Activated T-cell treated with anti-CD3 and anti-CD28 coated beads, Interleukin-2, amount 50 U/mL, for 72 hours (primary cell): ENCODE measurements at places on chromosomes 4 and X. TPM values are rescaled to one million over a fixed set of nuclear protein-coding genes. Genes with fewer than 3 reads are reported as not detected.

Gene OCIAD1
- total RNA-seq, result 147 TPM

Gene SLC10A7
- total RNA-seq, result 31.9 TPM

Gene PAGE2
- total RNA-seq, result not detected

DNA sequence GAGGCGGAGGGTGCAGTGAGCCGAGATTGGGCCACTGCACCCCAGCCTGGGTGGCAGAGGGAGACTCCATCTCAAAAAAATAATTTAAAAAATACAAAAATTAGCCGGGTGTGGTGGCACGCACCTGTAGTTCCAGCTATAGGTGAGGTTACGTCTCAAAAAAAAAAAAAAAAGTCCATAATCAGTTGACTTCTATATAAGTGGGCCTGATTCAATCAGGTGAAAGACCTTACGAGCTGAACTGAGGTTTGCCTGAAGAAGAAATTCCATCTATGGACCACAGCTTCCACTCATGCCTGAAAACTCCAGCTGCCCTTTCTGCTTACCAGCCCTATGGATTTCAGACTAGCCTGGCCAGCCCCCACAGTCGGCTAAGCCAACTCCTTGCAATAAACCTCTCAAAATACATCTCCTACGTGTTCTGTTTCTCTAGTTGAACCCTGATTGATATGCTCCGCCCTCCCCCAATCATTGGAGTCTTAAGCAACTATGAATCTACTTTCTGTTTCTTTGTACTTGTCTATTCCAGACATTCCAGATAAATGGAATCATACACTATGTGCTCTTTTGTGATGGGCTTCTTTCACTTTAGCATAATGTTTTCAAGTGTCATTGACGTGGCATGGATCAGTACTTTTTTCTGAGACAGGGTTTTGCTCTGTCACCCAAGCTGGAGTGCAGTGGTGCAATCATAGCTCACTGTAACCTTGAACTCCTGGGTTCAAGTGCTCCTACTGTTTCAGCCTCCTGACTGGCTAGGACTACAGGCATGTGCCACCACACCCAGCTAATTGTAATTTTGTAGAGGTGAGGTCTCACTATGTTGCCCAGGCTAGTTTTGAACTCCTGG is 36.6 kb downstream of the SAT1 start:
- peaks cover 7% of the 10 kb centered on the region for H3K27me3 ChIP-seq
- no peaks in the 10 kb centered on the region for H3K4me1 ChIP-seq
- H3K27ac ChIP-seq, result no peak overlapping the region
- H3K4me3 ChIP-seq, result no peak overlapping the region

DNA sequence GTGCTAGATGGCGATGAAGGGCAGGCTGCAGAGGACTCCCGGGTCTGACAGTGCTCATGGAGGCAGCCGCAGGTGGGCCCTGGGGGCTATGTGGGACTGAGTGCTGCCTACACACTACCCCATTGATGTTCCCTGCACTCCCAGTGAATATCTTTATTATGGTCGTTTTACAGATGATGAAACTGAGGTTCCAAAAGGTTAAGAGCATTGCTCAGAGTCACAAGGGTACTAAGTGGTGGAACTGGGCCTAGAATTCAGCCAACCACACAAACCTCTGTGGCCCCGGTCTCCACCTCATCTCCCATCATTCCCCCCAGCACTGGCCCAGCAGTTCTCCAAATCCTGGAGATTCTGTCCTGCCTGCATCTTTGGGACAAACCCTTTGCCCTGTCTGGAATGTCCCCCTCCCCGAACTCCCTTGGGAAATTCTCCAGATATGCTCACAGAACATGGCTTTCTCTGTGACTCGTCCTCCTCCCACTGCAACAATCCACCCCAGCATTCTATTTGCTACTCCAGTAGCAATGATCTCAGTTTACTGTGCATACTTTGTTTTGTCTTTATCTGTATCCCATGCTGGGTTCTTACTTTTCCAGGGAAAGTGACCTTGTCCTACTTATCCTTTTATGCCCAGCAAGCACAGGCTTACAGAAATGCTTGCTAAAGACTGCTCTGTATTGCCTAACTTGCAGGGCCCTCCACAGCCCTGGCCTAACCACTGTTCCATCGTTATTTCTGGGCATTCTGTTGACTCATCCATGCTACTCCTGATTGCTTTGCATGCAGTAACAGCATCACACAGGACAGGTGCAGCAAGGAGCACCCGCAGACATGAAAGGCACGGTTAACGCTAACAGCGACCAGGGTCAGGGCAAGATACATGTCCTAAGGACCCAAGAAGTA is 14.0 kb downstream of the PNMA6F start:
- H3K27me3 ChIP-seq, result peaks cover 64% of the 10 kb centered on the region
- no peak overlapping the region for H3K27ac ChIP-seq
- no peaks in the 10 kb centered on the region for H3K36me3 ChIP-seq
- H3K4me1 ChIP-seq, result no peaks in the 10 kb centered on the region
- DNase-seq, result no peak

DNA sequence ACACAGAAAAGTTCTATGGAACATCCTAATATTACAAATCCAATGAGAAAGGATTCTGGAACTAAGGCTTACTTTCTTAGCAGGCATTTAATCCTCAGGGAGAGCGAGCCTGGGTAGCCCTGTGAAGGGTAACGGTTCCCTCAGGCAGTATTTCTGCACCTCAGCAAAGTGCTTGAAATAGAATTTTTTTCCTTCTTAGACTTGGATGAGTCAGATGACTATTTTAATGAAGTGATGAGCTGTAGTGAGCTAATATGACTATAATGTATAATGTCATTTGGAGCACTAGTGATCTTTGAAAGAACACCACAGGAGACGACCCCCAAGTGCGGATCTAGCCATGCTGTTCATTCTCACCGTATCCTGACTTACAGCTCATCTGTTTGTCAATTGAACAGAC is 493.0 kb upstream of the FAM241A start:
- no peak for DNase-seq
- H3K27me3 ChIP-seq, result no peaks in the 10 kb centered on the region
- H3K27ac ChIP-seq, result no peak overlapping the region
- H3K4me1 ChIP-seq, result no peaks in the 10 kb centered on the region
- H3K4me3 ChIP-seq, result no peak overlapping the region

DNA sequence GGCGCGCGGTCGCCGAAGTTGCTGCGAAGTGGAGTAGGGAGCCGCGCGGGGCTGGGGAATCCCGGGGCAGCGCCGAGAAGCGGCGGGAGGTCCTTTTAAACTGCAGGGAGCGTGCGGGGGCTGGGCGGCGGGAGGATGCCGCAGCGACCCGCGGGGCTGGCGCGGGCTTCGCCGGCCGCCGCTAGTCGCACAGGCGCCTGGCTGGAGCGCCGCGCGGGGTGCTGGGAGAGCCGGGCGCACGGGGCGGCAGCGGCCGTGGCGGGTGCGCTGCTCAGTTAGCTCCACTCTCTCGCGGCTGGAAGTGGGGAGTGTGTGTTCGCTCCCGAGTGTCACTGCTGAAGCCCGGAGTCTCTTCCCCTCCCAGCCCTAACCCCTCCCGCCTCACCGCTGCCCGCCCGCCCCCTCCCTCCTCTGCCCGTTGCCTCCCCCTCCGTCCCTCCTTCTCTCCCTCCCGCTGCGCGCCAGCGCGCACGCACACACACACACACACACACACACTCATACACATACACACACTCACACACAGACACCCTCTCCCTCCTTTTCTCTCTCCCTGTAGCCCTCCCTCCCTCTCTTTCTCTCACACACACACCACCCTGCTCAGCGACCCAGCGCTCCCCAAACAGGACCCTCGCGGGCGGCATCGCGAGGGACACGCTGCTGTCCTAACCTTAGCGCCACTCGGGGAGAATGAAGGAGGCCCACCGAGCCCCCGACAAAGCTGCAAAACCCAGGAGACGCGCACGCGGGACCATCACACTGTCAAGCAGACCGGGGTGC is at the start of gene NDNF:
Gene NDNF (minus strand): TSS at position 312 of the 780 bp plus-strand sequence. CDS start 26,698 bp downstream, outside the sequence.
- DNase-seq, result peak; percentile 50
- peaks cover 3% of the 10 kb centered on the region for H3K36me3 ChIP-seq
- no peak within 1 kb of the TSS for H3K27ac ChIP-seq
- peaks cover 43% of the 10 kb centered on the region for H3K4me1 ChIP-seq
- peaks cover 73% of the 10 kb centered on the region for H3K27me3 ChIP-seq

DNA sequence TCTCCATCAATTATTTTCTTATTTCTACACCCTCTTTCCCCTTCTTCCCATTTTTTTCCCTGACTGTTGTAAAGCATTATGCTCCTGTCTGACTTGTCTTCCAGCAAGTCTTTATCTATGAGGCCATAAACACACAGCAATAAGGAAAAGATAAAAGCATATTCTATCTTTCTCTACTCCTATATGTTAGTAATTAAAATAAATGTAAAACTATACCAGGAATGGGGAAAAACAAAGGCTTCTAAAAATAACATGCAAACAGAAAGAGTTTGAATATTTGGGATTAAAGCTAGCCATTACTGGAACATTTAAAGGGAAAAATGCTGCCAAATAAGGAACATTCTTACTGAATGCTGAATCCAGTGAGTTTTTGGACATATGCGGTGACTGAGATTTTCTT is 471.7 kb upstream of the HS3ST1 start:
- DNase-seq, result no peak
- H3K27me3 ChIP-seq, result peaks cover 3% of the 10 kb centered on the region
- H3K36me3 ChIP-seq, result no peaks in the 10 kb centered on the region
- H3K27ac ChIP-seq, result no peak overlapping the region
- no peaks in the 10 kb centered on the region for H3K4me1 ChIP-seq

GRCh38 chr4:158003212-158003611 is 169.6 kb downstream of the GASK1B start:
- no peak overlapping the region for H3K27ac ChIP-seq
- no peaks in the 10 kb centered on the region for H3K4me1 ChIP-seq
- no peaks in the 10 kb centered on the region for H3K36me3 ChIP-seq
- DNase-seq, result no peak

- H3K4me3 ChIP-seq, result no peak overlapping the region
- DNase-seq, result no peak
These were observed 341.2 kb downstream of the TECRL start for GRCh38 chr4:64068096-64068495.
